Effector memory CD8-positive, alpha-beta T cell (primary cell): ENCODE measurements at places on chromosomes 6 and 20.

DNA sequence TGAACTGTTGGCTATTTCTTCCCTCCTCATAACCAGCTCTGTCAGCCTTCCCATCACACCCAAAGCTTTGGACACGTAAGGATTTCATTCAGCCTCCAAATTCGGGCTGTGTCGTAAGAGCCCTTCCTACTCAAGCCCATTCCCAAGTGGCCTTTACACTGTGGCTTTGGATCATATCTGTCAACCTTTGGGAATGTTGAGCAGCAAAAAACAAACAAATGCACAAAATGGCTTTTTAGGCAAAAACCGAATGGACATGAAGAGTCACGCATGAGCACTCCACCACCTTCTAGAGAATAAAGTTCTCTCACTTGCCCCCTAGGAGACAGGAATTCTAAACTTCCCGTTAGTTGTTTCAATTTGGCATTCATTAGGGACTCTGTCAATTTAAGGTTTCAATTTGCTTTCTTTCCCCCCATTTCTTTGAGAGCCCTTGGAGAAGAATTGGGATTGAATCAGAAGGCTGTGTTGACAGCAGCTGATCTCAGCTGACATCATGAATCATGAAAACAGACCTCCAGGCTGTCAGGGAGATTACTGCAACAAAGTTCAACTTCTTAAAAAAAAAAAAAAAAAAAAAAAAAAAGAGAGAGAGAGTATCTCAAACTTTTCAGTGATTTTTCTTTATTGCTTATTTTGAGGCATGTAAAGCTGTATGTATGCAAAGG, 110.3 kb downstream of the BCAS1 start:
- no peak for DNase-seq

DNA sequence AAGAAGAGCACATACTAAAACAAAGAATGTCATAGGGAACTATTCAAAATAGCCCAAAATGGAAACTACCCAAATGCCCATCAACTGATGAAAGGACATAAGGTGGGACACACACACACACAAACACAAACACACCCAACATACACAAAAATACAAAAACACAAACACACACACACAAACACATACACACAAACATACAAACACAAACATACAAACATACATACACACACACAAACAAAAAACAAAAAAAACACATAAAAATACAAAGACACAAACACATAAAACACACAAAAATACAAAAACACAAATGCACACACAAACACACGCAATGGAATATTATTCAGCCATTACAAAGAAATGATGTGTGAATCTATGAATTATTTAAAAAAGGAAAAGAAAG, 203.6 kb downstream of the ERMARD start:
- DNase-seq = no peak

- no peak for DNase-seq
Observed at GRCh38 chr20:19241440-19241839, 29.0 kb downstream of the SLC24A3 start.

DNA sequence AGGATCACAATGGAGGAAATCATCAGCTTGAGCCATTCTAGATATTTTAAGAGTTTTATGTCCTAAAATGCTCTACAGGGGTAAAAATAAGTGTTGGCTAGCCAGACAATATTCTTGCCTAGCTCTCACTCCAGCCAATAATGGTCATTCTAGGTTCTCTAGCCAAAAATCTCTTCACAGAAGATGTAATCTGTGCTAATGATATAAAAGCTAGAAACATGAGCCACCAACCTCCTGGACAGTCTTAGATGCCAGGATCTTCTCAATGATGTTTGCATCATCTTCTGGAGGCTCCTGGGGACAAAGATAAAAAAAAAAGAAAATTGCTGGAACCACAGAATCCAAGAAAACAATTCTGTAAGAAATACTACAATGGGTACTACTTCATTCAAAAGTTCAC, 119.1 kb downstream of the CHD6 start:
- no peak for DNase-seq

GRCh38 chr6:14048837-14049236, 68.7 kb upstream of the CD83 start:
- DNase-seq = no peak

DNA sequence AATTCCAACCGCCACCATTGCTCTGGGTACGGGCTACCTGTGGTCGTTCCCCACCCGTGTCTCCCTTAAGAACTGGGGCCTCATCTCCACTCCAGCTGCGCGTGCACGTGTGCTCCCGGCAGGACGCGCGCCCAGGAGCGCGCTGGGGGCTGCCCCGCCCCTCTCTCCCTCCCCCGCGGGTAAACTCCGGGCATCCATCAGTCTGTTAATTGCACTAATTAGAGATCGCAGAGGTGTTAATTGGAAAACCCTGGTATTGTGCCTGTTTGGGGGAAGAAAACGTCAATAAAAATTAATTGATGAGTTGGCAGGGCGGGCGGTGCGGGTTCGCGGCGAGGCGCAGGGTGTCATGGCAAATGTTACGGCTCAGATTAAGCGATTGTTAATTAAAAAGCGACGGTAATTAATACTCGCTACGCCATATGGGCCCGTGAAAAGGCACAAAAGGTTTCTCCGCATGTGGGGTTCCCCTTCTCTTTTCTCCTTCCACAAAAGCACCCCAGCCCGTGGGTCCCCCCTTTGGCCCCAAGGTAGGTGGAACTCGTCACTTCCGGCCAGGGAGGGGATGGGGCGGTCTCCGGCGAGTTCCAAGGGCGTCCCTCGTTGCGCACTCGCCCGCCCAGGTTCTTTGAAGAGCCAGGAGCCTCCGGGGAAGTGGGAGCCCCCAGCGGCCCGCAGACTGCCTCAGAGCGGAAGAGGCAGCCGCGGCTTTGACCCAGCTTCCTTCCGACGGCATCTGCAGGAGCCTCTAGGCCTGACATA, 14.4 kb downstream of the FOXP4 start:
- DNase-seq = peak; percentile 94

DNA sequence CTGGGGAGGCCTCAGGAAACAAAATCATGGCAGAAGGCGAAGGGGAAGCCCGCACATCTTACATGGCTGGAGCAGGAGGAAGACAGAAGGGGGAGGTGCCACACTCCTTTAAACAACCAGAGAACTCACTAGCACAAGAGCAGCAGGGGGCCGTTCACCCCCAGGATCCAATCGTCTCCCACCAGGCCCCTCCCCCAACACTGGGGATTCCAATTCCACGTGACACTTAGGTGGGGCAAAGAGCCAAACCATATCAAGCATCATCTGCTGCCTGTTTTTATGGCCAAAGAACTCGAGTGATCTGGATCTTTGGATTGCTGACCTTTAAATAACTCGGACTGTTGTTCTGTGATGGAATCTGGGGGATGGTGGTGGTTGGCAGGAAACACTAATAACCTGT, 28.0 kb downstream of the PNLDC1 start:
- DNase-seq = no peak

DNA sequence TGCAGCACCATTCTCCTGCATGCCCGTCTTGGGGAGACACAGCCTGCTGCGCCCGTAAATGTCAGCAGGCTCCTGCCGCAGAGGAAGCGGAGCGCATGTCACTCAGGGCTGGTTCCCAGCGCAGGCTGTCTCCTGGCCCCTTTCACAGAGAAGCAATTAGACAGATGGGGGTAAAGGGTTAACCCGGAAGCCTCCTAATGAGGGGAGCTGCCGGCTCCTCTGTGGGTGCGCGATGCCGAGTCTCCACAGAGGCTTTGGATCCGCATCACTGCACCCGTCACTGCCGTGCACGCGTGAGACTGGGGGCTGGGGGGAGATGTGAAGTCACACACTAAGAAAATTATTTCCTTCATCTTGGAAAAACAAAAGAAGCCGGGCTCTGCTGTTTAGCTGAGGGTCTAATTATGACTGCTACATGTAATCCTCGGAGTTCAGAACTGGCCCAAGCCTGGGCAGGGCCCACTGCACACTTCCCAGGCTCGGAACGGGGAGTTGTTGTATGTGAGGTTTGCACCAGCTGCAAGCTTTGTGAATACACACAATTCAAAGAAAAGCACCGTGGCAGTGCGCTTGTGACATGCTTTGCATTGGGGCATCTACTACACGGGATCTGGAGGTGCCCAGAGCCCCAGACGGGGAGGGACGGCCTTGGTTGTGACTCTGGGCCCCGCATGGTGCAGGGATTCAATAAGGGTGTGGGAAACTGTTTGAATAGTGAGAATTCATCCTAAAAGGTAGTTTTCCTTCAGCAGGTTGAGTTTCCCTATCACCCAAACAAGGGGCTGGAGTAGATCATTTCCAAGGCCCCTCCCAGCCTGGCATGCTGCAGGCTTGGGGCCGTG, 331.6 kb downstream of the TAF4 start:
- no peak for DNase-seq

- no peak for DNase-seq
Observed at GRCh38 chr6:12066297-12066696, 54.2 kb downstream of the HIVEP1 start.

GRCh38 chr6:135880066-135880972, 28.8 kb downstream of the PDE7B start:
- peak; percentile 33 for DNase-seq

DNA sequence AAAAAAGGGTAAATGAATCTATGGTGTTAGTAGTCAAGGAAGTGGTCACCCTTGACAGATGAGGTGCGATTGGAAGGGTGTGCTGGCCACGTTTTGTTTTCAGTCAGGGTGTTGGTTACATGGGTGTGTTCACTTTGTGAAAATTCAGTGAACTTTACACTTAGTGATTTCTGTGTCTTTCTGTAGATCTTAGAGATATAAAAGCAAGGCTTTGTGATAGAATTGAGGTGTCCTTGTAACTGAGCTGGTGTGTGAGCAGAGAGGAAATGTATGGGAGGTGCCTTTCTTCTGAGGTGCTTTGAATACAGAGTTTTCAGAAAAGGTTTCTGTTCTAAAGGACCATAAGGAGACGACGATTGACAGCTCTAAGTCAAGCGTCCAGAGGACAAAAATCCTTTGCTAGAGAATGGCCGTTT, 90.5 kb downstream of the SAMD3 start:
- DNase-seq = peak; percentile 80

DNA sequence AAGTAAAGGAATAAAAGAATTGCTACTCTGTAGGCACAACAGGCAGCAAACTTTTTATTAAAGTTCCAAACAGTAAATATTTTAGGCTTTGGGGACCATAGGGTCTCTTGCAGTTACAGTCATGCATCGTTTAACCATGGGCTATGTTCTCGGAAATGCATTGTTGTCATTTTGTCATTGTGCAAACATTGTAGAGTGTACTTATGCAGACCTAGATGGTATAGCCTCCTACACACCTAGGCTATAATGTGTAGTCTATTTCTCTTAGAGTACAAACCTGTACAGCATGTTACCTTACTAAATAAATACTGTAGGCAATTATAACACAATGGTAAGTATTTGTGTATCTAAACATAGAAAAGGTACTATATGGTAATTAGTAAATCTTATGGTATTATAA, 54.7 kb downstream of the CDS2 start:
- DNase-seq = no peak

- peak; percentile 28 for DNase-seq
Observed at GRCh38 chr20:675453-676314, at the start of gene SCRT2. Gene SCRT2, minus strand, starts transcription at chr20:675802. Its CDS starts 201 bp downstream, at chr20:675601.

- no peak for DNase-seq
Observed at GRCh38 chr20:10978713-10979112, 304.9 kb upstream of the JAG1 start.

GRCh38 chr20:46670228-46670584, 18.9 kb upstream of the SLC13A3 start:
- no peak for DNase-seq

GRCh38 chr6:27183060-27183832, 64.3 kb upstream of the PRSS16 start:
- DNase-seq = no peak

DNA sequence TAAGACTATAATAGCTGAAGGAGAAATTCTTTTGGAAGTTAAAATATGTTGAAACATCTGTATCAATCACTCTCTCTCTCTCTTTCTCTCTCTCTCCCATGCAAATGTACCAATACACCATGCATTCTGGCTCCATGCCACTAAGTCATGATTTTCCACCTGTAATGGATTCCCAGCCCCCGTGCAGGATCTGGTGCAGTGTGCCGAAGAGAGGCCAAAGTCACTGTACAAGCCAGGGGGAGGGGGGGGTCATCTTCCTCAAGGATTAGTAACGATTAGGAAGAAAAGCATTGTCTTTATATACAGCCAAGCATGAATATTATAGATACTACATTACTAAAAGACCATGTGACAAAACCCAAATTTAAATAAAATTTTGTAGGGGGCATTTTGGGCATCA, 725.1 kb downstream of the KIF16B start:
- no peak for DNase-seq

DNA sequence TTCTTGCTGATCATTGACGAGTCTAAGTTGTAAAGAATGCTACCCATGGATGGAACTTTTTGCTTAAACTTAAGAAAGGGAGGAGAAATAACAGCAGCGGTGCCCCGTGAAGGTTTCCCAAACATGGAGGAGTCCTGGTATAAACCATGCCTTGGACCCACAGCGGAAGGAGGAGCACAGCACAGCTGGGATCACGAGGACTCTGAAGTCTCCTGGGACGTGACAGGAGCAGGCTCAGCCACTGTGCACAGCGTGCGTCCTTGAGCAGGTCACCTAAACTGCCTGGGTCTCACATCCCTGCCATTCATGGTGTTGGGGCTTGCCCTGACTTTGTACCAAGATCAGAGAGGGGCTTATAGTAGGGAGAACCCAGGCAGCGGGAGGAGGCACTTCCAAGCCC, 56.1 kb upstream of the UNC93A start:
- DNase-seq = no peak

DNA sequence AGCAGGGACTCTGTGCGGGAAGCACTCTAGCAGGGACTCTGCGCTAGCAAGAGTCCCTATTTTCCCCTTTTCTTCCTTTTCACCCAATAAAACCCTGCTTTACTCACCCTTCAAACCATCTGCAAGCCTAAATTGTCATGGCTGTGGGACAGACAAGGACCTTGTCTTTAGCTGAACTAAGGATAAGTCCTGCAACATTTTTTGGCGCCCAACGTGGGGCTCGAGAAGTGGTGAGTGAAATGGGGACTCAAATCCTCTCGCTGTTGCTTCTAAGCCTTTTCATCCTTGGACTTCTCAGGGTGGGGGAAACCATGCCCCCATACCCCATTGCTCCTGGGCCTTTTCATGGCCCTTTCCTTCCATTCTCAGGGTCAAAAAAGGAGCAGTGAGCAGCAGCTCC, 46.4 kb downstream of the IMPG1 start:
- no peak for DNase-seq

- DNase-seq = no peak
Observed at GRCh38 chr6:52125139-52125538, 37.7 kb upstream of the PKHD1 start.

GRCh38 chr6:89952686-89953085, 58.4 kb downstream of the GJA10 start:
- peak; percentile 59 for DNase-seq

- DNase-seq = no peak
Observed at GRCh38 chr6:161109366-161109765, 117.8 kb downstream of the MAP3K4 start.
